Gastrocnemius medialis (tissue), 4 donors: ENCODE measurements at places on chromosomes 5 and 9. TPM values are rescaled to one million over a fixed set of nuclear protein-coding genes. Genes with fewer than 3 reads are reported as not detected.

The ACTL7B gene
- total RNA-seq: not detected

The GMCL2 gene
- not detected for total RNA-seq

The FGF10 gene
- total RNA-seq: 0.76 TPM

DNA sequence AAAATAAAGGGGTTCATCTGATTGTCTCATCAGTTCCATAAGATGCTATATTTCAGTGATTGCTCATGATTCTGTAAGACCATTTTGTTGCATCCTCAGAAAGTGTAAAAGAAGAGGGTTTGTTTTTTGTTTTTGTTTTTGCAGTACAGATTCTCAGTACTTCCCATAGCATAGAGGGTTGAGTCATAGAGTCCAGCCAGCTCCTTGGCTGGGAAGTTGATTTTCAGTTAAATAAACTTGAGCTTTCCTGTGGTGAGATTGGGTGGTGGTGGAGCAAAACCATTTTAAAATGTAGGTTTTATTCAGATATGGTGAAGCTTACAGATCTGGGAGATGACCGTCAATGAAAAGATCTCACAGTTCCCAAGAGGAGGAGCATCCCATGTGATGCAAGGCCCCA, 48.2 kb downstream of the DAPK1 start:
- H3K36me3 ChIP-seq: no peaks in the 10 kb centered on the region
- no peak overlapping the region for H3K4me3 ChIP-seq
- no peaks in the 10 kb centered on the region for H3K27me3 ChIP-seq

- H3K4me1 ChIP-seq: no peaks in the 10 kb centered on the region
- H3K27me3 ChIP-seq: no peaks in the 10 kb centered on the region
- DNase-seq: no peak
- H3K36me3 ChIP-seq: no peaks in the 10 kb centered on the region
Measured at GRCh38 chr5:125987677-125988255, 435.4 kb upstream of the GRAMD2B start.

DNA sequence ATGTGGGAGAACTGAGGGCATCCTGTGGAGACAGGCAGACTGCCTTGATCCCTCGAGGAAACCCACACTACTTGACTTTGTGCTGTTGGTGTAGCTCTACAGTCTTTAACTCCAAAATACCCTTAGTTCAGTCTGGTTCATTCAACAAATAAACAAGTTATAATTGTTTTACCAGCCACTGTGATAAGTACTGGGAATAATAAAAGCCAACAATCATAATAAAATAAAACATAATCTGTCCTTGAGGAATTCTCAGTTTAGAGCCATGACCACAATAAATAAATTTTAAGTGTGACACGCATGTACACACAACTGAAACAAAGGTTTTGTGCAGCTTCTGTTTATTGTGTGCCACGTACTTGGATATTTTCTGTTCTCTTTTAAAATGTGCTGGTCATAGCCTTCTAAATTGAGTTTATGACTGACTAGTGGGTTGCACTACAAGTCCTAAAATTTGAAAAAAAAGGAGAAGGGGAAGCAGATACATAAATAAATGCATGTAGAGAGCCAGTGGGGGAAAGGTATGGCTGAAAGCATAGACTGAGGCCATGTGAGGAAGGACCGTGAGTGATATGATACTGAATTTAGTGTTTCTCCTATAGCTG, 6.2 kb upstream of the SCAMP1 start:
- H3K4me1 ChIP-seq: peaks cover 4% of the 10 kb centered on the region
- H3K36me3 ChIP-seq: no peaks in the 10 kb centered on the region
- no peak for DNase-seq
- no peaks in the 10 kb centered on the region for H3K27me3 ChIP-seq

- no peak for DNase-seq
- H3K4me1 ChIP-seq: no peaks in the 10 kb centered on the region
- no peaks in the 10 kb centered on the region for H3K36me3 ChIP-seq
- H3K27me3 ChIP-seq: no peaks in the 10 kb centered on the region
- H3K4me3 ChIP-seq: no peak overlapping the region
Measured at GRCh38 chr5:147740864-147741263, 41.7 kb downstream of the JAKMIP2 start.

The ARRDC3 gene
- 116 TPM for total RNA-seq

GRCh38 chr5:72985719-72986118, 29.9 kb downstream of the FCHO2 start:
- no peak overlapping the region for H3K27ac ChIP-seq
- no peak for DNase-seq
- H3K36me3 ChIP-seq: no peaks in the 10 kb centered on the region
- H3K27me3 ChIP-seq: no peaks in the 10 kb centered on the region
- no peak overlapping the region for H3K4me3 ChIP-seq

- no peak overlapping the region for H3K4me3 ChIP-seq
- DNase-seq: no peak
- H3K27ac ChIP-seq: no peak overlapping the region
- H3K27me3 ChIP-seq: no peaks in the 10 kb centered on the region
- no peaks in the 10 kb centered on the region for H3K4me1 ChIP-seq
- no peaks in the 10 kb centered on the region for H3K36me3 ChIP-seq
Measured at GRCh38 chr5:60677850-60678664, 21.9 kb downstream of the DEPDC1B start.
